ENCODE measurements at places on chromosomes 2 and 18. TPM values are rescaled to one million over a fixed set of nuclear protein-coding genes. Genes with fewer than 3 reads are reported as not detected.

Gene NEU2
- total RNA-seq = not detected

Gene PKDCC
- total RNA-seq = 131 TPM

Gene FAM168B
- 116 TPM for total RNA-seq

Gene HOXD9
- 1.1 TPM for total RNA-seq

GRCh38 chr2:239608260-239608659, 207.4 kb upstream of the HDAC4 start:
- H3K36me3 ChIP-seq = no peaks in the 10 kb centered on the region
- H3K4me3 ChIP-seq = no peak overlapping the region
- H3K4me1 ChIP-seq = peaks cover 3% of the 10 kb centered on the region
- no peak overlapping the region for H3K27ac ChIP-seq
- DNase-seq = no peak

GRCh38 chr2:37645362-37645761, 26.1 kb downstream of the CDC42EP3 start:
- H3K4me3 ChIP-seq = no peak overlapping the region
- peaks cover 26% of the 10 kb centered on the region for H3K4me1 ChIP-seq
- H3K36me3 ChIP-seq = peaks cover 58% of the 10 kb centered on the region

Gene UGT1A10
- total RNA-seq = not detected

Gene PPP1R1C
- 5.8 TPM for total RNA-seq

DNA sequence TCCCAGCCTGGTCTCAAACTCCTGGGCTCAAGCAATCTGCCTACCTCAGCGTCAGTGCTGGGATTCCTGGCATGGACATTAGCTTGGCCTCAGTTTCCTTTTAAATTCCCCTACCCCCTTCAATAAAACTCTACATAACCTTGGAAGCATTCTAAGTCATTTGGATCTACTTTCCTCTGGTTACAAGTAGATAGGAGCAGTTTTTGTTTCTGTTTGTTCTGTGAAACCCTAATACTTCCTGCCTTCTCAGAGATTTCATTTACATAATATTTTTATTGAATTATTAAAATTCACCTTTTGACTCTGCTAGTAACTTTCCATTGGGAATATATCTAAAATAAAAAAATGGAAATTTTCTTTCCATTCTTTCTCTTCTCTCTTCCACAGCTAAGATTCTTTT, 25.9 kb downstream of the GIGYF2 start:
- H3K36me3 ChIP-seq = peaks cover 45% of the 10 kb centered on the region
- H3K27me3 ChIP-seq = no peaks in the 10 kb centered on the region
- H3K27ac ChIP-seq = no peak overlapping the region
- no peaks in the 10 kb centered on the region for H3K4me1 ChIP-seq
- no peak for DNase-seq

Gene LOXHD1
- 0.14 TPM for total RNA-seq

DNA sequence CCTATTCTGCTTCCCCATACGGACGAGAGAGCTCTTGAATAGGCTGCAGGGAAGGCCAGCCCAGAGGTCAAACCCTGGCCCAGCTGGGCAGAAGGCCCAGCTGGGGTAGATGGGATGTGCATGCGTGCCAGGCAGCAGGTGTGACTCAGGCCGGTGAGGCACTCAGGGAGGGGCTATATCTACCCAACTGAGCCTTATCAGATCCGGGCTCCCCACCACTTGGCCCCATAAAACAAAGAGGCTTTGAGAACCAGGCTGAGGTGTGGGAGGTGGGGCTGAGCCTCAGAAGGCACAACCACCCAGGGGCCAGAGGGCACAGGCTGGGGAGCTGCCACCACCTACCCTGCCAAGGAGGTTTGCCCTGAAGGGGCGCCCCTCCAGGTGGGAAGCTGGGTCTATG, 8.0 kb upstream of the CFAP65 start:
- H3K27ac ChIP-seq = no peak overlapping the region
- H3K36me3 ChIP-seq = no peaks in the 10 kb centered on the region
- H3K27me3 ChIP-seq = peaks cover 88% of the 10 kb centered on the region
- DNase-seq = no peak
- H3K4me3 ChIP-seq = no peak overlapping the region

GRCh38 chr2:12291303-12291702, 425.4 kb upstream of the TRIB2 start:
- no peak overlapping the region for H3K4me3 ChIP-seq
- H3K27ac ChIP-seq = no peak overlapping the region
- H3K27me3 ChIP-seq = peaks cover 10% of the 10 kb centered on the region
- H3K36me3 ChIP-seq = no peaks in the 10 kb centered on the region

GRCh38 chr2:88933091-88933490, 241.6 kb downstream of the RPIA start:
- no peak for DNase-seq
- no peaks in the 10 kb centered on the region for H3K27me3 ChIP-seq
- no peaks in the 10 kb centered on the region for H3K36me3 ChIP-seq
- H3K4me1 ChIP-seq = no peaks in the 10 kb centered on the region

Gene CNDP1
- 0.75 TPM for total RNA-seq

Gene ZSWIM2
- not detected for total RNA-seq

- no peaks in the 10 kb centered on the region for H3K4me1 ChIP-seq
- no peak for DNase-seq
- H3K36me3 ChIP-seq = no peaks in the 10 kb centered on the region
- no peak overlapping the region for H3K27ac ChIP-seq
Observed at GRCh38 chr2:187271825-187272224, 176.2 kb downstream of the CALCRL start.

Gene ATF2
- total RNA-seq = 70.3 TPM

- peaks cover 30% of the 10 kb centered on the region for H3K4me1 ChIP-seq
- H3K27me3 ChIP-seq = no peaks in the 10 kb centered on the region
- H3K27ac ChIP-seq = peak overlapping the region; percentile 50
- DNase-seq = no peak
- H3K4me3 ChIP-seq = no peak overlapping the region
Observed at GRCh38 chr18:26471027-26471426, 77.3 kb downstream of the KCTD1 start.

GRCh38 chr2:215658635-215659305, 222.9 kb upstream of the FN1 start:
- H3K4me3 ChIP-seq = no peak overlapping the region
- no peak overlapping the region for H3K27ac ChIP-seq
- H3K27me3 ChIP-seq = no peaks in the 10 kb centered on the region
- no peaks in the 10 kb centered on the region for H3K36me3 ChIP-seq

Gene GLI2
- 67.0 TPM for total RNA-seq

DNA sequence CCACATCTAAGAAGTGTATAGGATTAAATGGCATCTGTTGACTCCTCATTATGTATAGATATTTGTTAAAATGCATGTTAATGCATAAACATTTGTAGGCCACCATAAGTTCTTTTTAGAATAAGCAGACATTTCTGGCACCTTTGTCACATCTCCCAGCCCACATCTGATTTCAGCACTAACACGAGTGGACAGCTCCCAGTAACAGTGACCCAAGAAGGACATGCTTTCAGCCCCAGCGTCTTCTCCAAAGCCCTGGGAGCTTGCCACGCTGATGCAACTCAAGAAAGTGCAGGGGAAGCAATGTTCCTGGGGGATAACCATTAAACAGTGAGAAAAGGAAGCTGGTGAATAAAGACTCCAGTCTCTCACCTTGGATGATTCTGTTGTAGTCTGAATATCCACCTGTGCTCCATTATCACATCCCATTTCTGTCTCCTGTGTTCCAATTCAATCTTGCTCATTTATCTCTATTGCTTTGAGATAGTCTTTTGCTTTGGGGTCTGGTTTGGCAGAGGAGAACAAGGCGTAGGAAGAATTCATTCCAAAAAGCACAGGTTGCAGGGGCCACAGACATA, 182.6 kb upstream of the THSD7B start:
- H3K4me3 ChIP-seq = no peak overlapping the region
- no peaks in the 10 kb centered on the region for H3K36me3 ChIP-seq
- DNase-seq = no peak
- H3K27me3 ChIP-seq = no peaks in the 10 kb centered on the region

DNA sequence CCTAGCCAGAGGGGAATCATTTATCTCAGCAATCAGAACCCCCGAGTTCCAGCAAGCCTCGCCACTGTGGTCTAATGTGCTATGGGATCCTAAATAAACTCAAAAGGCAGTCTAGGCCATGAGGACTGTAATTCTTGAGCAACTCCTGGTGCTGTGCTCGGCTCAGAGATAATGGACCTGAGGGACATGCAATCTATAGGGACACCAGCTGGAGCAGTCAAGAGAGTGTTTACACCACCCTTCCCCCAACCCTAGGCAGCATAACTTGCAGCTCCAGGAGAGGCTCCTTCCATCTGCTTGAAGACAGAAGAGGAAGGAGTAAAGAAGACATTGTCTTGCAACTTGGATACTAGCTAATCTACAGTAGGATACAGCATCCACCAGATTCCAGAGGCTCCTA, 225.5 kb upstream of the KLHL14 start:
- DNase-seq = no peak
- H3K4me3 ChIP-seq = no peak overlapping the region
- no peaks in the 10 kb centered on the region for H3K36me3 ChIP-seq
- H3K27me3 ChIP-seq = peaks cover 5% of the 10 kb centered on the region
- no peaks in the 10 kb centered on the region for H3K4me1 ChIP-seq
- H3K27ac ChIP-seq = no peak overlapping the region

DNA sequence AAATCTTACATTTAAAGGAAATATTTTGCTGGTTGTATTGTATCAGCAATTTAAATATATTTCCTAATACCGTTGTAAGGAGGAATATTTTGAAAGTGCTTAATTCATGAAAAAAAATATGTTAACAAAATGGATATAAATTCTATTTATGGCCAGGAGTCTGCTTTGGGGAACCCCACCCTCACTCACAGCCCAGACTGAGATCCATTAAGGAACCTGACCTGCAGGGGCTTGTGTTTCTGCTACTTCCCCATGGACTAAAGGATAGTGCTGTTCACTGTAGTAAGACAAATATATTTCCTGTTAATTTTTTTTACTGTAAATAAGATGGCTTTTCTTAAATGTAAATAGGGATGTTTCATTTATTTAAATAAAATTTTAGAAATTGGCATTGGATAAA, 221.9 kb upstream of the COL3A1 start:
- H3K4me1 ChIP-seq = peaks cover 3% of the 10 kb centered on the region
- H3K4me3 ChIP-seq = no peak overlapping the region
- H3K27ac ChIP-seq = no peak overlapping the region
- DNase-seq = no peak
- H3K27me3 ChIP-seq = no peaks in the 10 kb centered on the region

Gene TRIP12
- 253 TPM for total RNA-seq

DNA sequence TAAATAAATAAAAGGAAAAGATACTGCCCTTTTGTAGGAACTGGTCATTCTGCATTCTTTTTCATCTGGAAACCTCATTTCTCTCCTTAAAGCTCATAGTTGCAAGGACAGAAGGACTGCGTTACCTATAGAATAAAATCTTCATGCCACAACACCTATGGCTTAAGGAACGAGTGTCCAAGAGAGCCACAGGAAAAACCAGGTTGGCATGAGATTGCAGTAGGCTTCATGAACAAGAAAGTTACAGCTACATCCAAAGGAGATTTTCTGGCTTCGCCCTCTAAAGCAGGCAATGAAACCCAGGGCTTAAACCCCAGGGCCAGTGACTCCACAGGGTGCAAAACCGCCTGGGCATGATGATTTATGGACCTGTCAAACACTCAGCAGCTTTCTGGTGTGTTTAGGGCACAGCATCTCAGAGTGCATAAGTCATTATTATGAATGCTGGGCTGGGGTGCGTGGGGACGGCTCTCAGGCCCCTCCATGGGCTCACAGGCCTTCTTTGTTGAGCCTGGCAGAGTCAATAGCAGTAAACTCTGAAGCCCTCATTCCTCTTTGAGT, 30.7 kb upstream of the PIEZO2 start:
- DNase-seq = no peak
- no peak overlapping the region for H3K4me3 ChIP-seq
- H3K27me3 ChIP-seq = no peaks in the 10 kb centered on the region
- H3K27ac ChIP-seq = no peak overlapping the region
- H3K36me3 ChIP-seq = no peaks in the 10 kb centered on the region

DNA sequence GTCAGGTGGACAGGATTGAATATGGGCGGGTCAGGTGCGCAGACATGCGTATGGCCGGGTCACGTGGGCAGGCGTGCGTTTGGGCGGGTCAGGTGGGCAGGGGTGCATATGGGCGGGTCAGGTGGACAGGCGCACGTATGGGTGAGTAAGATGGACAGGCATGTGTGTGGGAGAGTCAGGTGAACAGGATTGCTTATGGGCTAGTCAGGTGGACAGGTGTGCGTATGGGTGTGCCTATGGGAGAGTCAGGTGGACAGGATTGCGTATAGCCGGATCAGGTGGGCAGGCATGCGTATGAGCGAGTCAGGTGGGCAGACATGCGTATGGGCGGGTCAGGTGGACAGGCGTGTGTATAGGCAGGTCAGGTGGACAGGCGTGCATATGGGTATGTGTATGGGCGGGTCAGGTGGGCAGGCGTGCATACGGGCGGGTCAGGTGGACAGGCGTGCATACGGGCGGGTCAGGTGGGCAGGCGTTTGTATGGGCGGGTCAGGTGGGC, 30.3 kb upstream of the KLF11 start:
- peaks cover 2% of the 10 kb centered on the region for H3K27me3 ChIP-seq
- no peak overlapping the region for H3K27ac ChIP-seq
- no peaks in the 10 kb centered on the region for H3K36me3 ChIP-seq
- no peak overlapping the region for H3K4me3 ChIP-seq
- DNase-seq = no peak
- H3K4me1 ChIP-seq = peaks cover 7% of the 10 kb centered on the region

DNA sequence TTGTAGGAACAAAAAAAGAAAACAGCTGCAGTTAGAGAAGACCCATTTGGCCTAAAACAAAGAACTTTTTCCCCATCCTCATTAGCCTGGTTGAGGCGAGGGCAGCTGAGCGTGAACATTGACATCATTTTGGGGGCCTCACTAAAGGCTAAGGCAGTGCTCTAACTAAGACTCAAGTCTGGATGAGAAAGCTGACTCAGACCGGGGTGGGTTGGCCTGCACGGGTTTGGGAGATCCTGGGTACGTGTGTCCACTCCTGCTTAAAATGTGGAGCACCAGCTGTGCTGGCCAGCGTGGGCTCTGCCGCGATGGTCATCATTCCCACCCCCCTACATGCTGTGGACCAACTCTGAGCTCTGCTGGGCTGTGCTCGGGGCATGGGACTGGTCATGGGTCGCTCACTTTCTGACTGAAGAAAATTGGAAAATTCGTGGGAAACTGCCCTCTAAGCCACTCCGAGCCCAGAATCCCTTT, 86.0 kb upstream of the TMEM247 start:
- peaks cover 3% of the 10 kb centered on the region for H3K27me3 ChIP-seq
- no peak overlapping the region for H3K4me3 ChIP-seq
- no peaks in the 10 kb centered on the region for H3K36me3 ChIP-seq
- no peak for DNase-seq

GRCh38 chr2:100801402-100801801, 18.5 kb upstream of the NPAS2 start:
- H3K27ac ChIP-seq = peak overlapping the region; percentile 33
- H3K36me3 ChIP-seq = no peaks in the 10 kb centered on the region
- H3K4me1 ChIP-seq = peaks cover 5% of the 10 kb centered on the region

Gene G6PC2
- not detected for total RNA-seq

- no peaks in the 10 kb centered on the region for H3K27me3 ChIP-seq
- H3K27ac ChIP-seq = no peak overlapping the region
- peaks cover 6% of the 10 kb centered on the region for H3K4me1 ChIP-seq
- no peaks in the 10 kb centered on the region for H3K36me3 ChIP-seq
- H3K4me3 ChIP-seq = no peak overlapping the region
Observed at GRCh38 chr18:10050956-10051355, 137.1 kb downstream of the VAPA start.

All from mesothelial cell of epicardium (in vitro differentiated cells).